Activated naive CD8-positive, alpha-beta T cell treated with anti-CD3 and anti-CD28 coated beads for 36 hours (primary cell): ENCODE measurements at places on chromosomes 2 and 18. TPM values are rescaled to one million over a fixed set of nuclear protein-coding genes. Genes with fewer than 3 reads are reported as not detected.

DNA sequence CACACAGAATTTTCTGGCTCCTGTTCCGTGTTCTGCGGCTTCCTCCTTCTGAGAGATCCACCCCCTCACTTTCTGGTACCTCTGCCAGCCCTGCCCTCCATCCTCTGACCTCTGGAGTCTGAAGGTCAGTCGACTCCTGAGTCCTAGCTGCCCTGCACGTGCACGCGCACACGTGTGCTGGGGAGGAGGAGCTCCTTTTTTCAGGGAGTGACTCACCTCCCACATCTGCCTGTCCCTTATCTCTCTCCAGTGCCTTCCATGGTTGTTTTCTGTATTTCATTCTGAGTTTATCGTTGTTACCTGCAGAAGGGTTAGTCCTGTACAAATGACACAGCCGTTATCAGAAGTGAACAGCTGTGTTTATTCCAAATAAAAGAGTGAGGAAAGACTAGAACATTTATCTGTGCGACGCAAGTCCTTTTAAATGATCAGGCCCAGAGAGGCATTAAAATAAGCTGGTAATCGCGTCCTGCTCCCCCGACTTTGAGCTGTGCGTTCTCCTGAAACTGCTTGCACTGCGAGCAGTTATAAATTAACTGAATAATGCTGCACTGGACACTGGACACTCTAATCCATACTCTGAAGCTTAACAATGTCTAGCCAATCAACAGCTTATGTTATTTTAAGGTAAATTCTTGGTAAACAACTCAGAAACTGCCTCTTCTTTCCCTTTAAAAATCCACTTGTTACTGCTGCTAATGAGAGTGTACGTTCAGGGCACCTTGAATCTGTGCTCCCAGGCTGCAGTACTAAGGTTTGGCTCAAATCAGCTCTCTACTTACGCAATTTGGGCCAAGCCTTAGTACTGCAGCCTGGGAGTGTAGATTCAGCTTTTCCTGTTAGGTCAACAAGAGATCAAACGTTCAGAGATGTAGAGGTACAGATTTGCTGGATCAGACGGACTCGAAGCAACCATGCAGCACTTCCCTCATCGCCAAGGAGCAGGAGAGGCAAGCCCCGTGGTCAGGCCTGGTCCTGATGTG is 72.5 kb downstream of the GALR1 start:
- H3K36me3 ChIP-seq = no peaks in the 10 kb centered on the region
- no peak for DNase-seq
- no peak overlapping the region for H3K27ac ChIP-seq
- H3K4me3 ChIP-seq = no peak overlapping the region
- peaks cover 26% of the 10 kb centered on the region for H3K27me3 ChIP-seq
- H3K4me1 ChIP-seq = no peaks in the 10 kb centered on the region

GRCh38 chr2:42147641-42148274 is 21.4 kb upstream of the EML4 start:
- H3K27me3 ChIP-seq = no peaks in the 10 kb centered on the region
- peaks cover 13% of the 10 kb centered on the region for H3K4me1 ChIP-seq
- no peak for DNase-seq
- no peak overlapping the region for H3K4me3 ChIP-seq

DNA sequence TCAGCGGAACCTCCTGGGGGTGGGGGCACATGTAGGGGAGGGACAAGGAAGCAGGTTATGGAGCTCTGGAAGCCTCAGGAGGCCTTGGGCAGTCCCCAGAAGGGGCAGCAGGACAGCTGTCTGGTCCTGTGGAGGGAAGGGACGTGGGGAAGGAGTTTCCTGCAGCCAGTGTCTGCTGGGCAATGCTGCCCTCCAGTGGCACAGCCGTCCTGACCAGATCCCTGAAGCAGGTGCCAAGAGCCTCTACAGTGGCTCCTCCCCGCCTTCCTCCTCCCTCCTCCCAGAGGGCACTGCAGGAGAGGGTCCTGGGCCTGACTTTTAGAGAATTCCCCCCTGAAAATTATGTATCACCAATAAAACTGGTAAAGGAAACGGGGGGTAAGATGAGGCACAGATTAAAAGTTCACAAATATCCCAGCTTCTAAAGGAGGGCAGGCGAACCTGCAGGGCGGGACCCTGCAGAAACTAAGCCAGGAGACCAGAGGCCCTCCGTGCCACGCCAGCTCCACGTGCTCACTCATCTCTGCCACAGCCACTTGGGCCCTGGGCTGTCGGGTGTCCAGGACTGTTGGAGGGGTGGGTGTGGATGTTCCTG is 258.5 kb downstream of the TWIST2 start:
- H3K27me3 ChIP-seq = no peaks in the 10 kb centered on the region
- no peaks in the 10 kb centered on the region for H3K36me3 ChIP-seq
- H3K4me3 ChIP-seq = no peak overlapping the region
- no peak for DNase-seq
- no peak overlapping the region for H3K27ac ChIP-seq
- H3K4me1 ChIP-seq = no peaks in the 10 kb centered on the region

GRCh38 chr2:146221826-146222225 is 1623.0 kb upstream of the ACVR2A start:
- no peak overlapping the region for H3K4me3 ChIP-seq
- no peaks in the 10 kb centered on the region for H3K4me1 ChIP-seq
- H3K27ac ChIP-seq = no peak overlapping the region
- DNase-seq = no peak
- no peaks in the 10 kb centered on the region for H3K27me3 ChIP-seq

- no peak overlapping the region for H3K27ac ChIP-seq
- no peak overlapping the region for H3K4me3 ChIP-seq
- no peaks in the 10 kb centered on the region for H3K36me3 ChIP-seq
- no peak for DNase-seq
These were observed 324.7 kb downstream of the NRXN1 start for GRCh38 chr2:50707196-50707595.

GRCh38 chr18:76492669-76493212 is 2.3 kb downstream of the ZNF516 start:
- peak overlapping the region; percentile 88 for H3K4me3 ChIP-seq
- H3K4me1 ChIP-seq = peaks cover 37% of the 10 kb centered on the region
- no peaks in the 10 kb centered on the region for H3K36me3 ChIP-seq
- peak overlapping the region; percentile 93 for H3K27ac ChIP-seq

DNA sequence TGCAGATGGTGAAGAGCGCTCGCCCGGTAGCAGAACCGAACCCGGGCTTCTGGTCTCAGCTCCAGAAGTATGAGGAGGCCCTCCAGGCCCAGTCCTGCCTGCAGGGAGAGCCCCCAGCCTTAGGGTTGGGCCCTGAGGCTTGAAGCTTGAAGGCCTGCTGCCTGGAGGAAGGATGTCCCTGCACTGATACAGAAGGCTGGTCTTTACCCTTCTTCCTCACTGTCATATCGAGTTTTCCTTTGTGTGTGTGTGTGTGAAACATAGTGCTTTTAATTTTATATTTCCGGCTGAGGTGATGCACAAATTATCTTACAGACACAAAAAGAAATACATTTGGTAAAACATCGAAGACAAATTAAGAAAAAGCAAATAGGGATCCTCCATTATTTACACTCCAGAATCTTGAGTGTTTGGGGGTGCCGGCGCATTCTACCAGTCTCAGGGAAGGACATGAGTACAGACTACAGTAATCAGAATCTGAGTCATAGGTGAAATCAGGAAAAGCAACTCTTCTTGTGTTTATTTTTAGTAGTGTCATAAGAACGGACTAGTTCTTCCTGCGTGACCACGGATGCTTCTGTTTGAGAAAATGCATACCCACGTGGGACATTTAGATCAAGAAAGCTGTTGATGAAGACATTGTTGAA is 1.3 kb downstream of the DUSP28 start:
- peak overlapping the region; percentile 81 for H3K4me3 ChIP-seq
- peak overlapping the region; percentile 84 for H3K27ac ChIP-seq
- H3K27me3 ChIP-seq = no peaks in the 10 kb centered on the region
- H3K36me3 ChIP-seq = peaks cover 54% of the 10 kb centered on the region

DNA sequence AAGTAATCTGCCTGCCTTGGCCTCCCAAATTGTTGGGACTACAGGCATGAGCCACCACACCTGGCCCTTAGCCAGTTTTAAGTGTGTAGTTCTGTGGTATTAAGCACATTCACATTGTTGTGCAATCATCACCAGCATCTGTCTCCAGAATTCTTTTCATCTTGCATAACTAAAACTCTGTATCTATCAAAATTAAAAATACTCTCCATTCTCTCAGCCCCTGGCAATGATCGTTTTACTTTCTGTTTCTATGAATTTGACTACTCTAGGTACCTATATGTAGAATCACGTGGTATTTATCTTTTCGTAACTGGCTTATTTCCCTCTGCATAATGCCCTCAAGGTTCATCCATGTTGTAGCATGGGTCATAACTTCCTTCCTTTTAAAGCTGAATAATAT is 45.5 kb upstream of the CAVIN2 start:
- peaks cover 2% of the 10 kb centered on the region for H3K4me1 ChIP-seq
- H3K27me3 ChIP-seq = no peaks in the 10 kb centered on the region
- no peak overlapping the region for H3K27ac ChIP-seq
- DNase-seq = no peak
- H3K4me3 ChIP-seq = no peak overlapping the region
- no peaks in the 10 kb centered on the region for H3K36me3 ChIP-seq

DNA sequence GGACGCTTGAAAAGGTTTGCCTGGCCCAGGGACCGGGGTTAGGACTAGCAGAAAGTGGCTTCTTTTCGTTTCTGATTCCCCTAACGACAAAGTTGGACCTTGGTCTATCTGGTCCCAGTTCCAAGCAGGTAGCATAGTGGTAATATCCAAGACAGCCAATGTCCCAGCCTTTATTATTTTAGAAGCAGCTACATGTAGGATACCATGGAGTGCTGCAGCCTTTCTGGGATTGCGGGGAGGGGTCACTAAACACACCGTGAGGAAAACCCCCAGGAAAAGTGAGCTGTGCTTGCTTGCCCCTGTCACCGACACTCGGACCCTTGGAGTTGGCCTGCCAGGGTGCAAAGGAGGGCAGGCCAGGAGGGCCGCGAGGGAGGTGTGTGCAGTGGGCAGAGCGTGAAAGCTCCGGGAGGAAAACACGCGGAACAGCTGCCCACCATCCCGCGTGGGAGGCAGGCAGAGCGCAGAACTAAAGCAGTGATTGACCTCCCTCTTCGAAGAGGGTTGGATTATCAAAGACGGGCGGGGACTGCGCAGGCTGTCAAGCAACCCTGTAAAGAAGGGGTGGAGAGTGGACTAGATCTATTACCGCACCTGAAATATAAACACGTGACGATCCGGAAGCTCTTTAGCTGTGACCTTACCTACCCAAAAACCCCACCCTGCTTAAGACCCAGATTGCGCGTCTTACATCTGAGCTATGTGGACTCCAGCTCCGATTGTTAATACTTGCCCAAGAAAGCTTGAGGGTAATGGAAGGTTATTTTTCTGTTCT is 624 bp upstream of the MAP4K3 start:
- peaks cover 36% of the 10 kb centered on the region for H3K4me1 ChIP-seq
- no peaks in the 10 kb centered on the region for H3K27me3 ChIP-seq
- DNase-seq = peak; percentile 48
- H3K36me3 ChIP-seq = peaks cover 13% of the 10 kb centered on the region

Gene SERPINB7
- total RNA-seq = not detected

Gene SH3YL1
- total RNA-seq = 15.8 TPM

Gene CASP10
- total RNA-seq = 26.5 TPM

Gene DPP4
- 20.8 TPM for total RNA-seq

Gene C1QL2
- not detected for total RNA-seq

Gene DSG1
- not detected for total RNA-seq

Gene PLGLB2
- total RNA-seq = 0.68 TPM

Gene MAP3K20
- total RNA-seq = 11.9 TPM

Gene ELP2
- 93.4 TPM for total RNA-seq

Gene NYAP2
- total RNA-seq = 0.06 TPM

Gene TRPM8
- total RNA-seq = not detected

Gene AOX1
- total RNA-seq = 0.19 TPM
